Globus pallidus (tissue), 1 donor: ENCODE measurements at places on chromosomes 6 and 20.

DNA sequence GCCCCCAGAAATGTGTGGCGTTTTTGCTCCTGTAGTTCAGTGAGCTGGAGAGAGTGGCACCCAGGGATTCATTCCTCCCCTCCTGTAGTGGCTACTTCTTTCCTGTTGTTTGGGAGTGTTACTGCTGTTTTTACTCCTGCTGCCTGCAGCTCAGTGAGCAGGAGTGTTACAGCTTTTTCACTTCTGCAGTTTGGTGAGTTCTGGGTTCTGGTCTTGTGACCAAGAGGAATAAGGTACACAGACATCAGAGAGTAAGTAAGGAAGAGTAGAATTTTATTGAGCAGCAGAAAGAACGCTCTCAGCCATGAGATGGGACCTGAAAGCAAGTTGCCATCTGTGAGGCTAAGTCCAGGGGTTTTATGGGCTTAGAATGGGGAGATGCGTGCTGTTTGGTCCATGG is 966.3 kb upstream of the CITED2 start:
- DNase-seq, result no peak

- DNase-seq, result no peak
These were observed 13.0 kb downstream of the FOXQ1 start for GRCh38 chr6:1324936-1325335.

- DNase-seq, result no peak
These were observed 195.2 kb downstream of the LY86 start for GRCh38 chr6:6783721-6784120.

- DNase-seq, result no peak
These were observed 8.1 kb downstream of the BEND6 start for GRCh38 chr6:56963043-56963442.

- no peak for DNase-seq
These were observed 67.1 kb upstream of the DUSP22 start for GRCh38 chr6:225121-225721.

DNA sequence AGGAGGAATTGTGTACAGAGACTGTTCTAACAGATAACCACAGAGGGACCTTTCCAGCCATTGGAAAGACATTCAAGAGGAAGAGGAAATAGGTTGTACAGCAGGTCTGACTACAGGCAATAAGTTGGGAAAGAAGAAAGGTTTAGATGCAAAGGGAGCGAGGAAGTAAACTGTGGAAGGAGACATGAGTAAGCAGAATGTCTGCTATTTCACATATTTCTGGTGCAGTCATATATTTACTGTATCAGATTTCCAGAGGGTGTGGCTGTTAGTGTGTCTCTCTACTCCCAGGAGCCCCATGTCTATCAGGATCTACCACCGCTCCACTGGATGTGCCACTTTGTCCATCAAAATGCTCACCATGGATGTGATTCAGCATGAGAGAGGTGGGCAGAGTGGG is 25.9 kb downstream of the MRS2 start:
- DNase-seq, result no peak

GRCh38 chr20:62929051-62929538 is 2.8 kb upstream of the DIDO1 start:
- peak; percentile 25 for DNase-seq

DNA sequence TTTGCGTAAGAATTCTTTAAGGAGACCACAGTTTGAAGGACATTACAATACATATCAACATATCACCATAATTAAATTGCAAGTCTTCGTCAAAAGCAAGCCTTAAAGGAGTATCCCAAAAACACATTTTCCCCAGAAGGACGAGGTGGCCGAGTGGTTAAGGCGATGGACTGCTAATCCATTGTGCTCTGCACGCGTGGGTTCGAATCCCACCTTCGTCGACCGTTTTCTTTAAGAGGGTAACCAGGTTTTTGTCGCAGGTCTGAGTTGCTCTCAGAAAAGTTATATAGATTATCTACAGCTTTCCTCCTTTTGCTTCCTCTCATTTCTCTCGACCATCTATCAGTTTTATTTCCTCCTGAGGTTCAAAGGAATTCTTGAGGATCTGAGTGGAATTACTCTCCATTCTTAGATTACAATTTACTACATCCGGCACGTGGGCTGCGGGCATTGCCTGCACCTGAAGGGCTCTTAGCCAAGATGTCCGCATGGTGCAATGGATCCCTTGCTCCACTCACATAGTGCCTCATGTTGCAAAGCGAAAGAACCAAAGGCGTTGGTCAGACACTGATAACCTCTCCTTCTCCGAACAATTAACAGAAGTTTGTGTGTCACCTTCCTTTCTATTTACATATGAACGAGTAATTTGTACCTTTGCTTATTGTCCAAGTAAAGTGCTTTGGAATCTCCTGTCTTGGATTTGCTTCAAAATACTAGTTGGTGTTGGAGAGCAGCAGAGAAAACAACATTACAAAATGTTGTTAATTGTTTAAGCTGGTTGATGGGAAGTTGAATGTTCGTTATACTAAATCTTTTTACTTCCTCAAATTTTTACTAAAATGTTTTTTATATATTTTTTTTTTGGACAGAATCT is 14.0 kb downstream of the POM121L2 start:
- no peak for DNase-seq

DNA sequence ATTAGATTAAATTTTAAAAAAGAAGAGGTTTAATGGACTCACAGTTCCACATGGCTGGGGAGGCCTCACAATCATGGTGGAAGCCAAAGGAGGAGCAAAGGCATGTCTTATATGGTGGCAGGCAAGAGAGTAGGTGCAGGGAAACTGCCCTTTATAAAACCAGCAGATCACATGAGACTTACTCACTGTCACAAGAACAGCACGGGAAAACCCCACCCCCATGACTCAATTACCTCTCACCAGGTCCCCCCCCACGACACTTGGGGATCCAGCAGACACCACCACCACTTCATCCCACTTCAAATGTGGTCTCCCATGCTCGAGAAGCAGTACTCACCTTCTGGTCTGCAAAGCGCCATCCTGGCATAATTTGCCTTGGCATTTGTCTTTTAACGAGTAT is 24.6 kb downstream of the MTFR2 start:
- DNase-seq, result no peak

- DNase-seq, result no peak
These were observed 37.7 kb downstream of the TGM6 start for GRCh38 chr20:2418388-2418787.

DNA sequence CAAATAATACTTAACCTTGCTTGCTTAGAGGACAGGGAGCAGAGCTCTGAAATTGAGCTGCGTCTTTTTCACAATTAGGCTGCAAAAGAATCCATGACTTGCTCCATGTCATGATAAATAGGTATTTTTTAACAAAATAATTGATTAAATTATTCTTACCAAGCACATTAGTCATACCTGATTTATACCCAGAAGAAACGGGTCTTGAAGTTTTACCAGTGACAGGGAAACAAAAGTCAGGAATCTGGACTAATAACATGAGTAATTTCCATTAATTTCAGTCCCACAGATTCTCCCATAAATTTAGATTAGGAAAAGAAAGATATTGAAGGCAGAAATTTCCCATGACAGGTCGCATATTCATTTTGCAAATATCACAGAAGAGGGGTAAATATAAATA is 85.0 kb upstream of the BMP5 start:
- DNase-seq, result no peak

DNA sequence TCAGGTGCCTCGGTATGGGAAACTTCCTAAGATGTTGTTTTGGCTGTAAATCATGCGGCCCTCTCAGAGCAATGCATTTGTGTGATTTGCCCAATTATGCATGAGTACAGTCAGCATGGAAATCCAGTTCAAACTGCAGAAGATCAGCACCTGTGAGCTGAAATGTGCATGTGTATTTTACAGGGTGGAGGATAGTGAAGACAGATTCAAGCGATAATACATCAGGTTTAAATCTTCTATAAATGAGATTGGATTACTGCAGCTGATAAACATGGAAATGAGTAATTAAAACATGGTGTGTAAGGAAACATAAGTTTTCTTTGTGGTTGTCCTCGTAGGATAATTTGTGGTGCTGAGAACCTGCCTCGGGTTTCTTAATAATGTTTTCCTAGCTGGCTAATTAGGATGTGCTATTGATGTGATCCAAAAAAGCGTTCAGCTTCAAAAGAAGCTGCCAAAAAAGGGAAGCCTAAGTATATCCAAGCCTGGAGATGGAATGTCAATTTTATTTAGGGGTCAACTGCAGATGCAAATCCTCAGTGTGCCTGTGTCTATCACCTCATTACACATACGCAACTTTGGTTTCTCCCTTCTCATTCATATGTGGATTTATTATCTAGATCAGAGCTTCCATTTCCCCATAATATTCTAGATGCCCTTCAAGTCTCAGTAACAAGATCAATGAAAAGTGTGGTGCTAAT is 117.1 kb upstream of the CCDC28A start:
- DNase-seq, result no peak

DNA sequence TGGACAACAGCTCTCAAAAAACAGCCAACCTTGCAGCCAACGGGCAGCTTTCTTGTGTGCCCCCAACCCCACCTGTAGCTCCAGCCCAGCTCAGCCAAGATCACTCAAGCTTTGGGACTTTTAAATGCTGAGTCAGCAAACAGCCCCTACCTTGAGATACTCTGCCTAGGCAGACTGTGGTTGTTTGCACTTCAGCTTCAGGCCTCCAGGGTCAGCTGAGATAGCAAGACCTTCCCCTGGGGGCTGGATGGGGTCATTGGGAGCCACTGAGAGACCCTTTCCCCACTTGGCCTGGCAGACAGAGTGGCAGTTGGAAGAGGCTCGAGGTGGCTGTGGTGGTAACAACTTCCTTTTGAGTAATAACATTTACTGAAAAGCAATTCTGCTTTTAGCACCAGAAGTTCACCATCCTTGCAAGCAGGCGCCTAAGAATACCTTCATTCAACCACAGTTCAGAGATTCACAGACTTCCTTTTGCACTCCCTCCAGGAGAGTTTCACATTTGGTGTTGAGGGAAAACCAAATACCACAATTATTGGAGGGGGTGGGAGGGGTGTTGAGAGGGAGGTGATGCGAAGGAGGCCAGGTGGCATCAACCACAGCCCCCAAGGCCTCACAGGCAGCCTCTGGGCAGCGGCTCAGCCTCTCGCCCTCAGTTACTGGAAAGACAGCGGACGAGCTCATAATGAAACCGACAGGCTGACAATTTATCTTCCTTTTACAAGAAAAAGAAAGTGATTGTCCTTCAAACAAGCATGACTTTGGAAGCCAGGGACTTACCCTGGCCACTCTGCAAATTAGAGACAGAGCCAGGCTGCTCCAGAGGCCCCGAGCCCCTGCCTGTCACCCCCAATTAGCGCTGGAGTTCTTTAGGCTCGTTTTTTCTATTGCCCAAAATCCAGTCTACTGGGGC is 148.1 kb downstream of the CEBPB start:
- peak; percentile 39 for DNase-seq

DNA sequence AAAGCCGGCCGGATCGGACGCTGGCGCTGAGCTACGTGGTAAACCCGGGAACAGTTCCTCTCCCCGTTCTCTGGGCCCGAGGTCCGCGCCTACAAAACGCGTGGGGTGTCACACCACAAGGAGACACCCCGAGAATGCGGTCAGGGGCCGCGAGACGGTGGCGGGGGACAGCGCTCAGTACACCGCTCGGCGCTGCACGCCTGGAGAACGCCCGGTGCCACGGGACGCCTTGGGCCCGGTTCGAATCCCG is 670 bp downstream of the NCOA5 start:
- no peak for DNase-seq

DNA sequence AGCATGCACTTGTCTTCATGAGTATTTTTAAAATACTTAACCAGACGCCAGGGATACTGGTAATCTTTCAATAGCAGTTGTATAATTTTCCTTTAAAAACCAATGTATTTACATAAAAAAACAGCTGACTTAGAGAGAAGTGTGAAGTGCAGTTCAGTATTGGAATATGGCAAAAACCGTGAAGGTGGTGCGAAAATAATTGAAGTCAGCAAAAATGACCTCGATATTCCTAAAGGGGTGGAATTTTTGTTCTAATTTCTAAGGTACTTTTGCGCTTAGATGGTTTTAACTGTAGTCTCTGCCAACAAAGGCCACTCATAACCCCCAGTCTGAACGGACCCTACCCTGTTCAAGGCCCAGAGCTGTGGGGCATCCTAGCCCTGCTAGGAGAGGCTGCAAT is 25.3 kb downstream of the GNAS-AS1 start:
- no peak for DNase-seq

- DNase-seq, result no peak
These were observed 34.6 kb downstream of the PPP1R14C start for GRCh38 chr6:150177259-150177951.

- no peak for DNase-seq
These were observed 12.0 kb downstream of the PFDN4 start for GRCh38 chr20:54219751-54220426.

- DNase-seq, result no peak
These were observed 580.3 kb upstream of the GJE1 start for GRCh38 chr6:141552463-141552862.

DNA sequence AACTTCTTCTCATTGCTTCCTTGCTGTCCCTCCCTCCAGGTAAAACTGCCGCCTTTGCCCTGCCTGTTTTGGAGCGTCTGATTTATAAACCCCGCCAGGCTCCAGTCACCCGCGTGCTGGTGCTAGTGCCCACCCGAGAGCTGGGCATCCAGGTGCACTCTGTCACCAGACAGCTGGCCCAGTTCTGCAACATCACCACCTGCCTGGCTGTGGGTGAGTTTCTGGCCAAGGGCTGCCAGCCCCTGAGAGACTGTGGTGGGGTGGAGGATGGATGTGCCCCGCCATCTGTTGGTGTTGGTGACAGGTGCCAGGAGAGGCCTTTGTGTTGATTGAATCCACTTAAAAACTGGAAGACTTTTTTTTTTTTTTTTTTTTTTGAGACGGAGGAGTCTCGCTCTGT is 9.5 kb downstream of the DDX27 start:
- no peak for DNase-seq

- DNase-seq, result no peak
These were observed 105.5 kb downstream of the PDSS2 start for GRCh38 chr6:107353773-107354382.

GRCh38 chr20:18571578-18571977 is 4.3 kb downstream of the SMIM26 start:
- DNase-seq, result no peak

DNA sequence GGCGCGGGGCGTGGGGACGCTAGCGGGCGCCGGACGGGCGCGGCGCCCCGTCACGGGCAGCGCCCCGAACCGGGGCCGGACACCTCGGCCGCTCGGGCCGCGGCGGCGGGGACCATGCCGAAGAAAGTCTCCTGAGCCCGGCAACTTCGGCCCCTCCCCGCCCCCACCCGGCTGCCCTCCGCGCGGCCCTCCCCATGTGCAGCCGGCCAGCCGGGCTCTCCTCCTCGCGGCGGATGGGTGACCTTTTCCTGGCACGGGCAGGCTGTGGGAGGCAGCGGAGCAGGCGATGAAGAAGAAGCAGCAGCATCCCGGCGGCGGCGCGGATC is 278 bp downstream of the UST start:
- peak; percentile 32 for DNase-seq

DNA sequence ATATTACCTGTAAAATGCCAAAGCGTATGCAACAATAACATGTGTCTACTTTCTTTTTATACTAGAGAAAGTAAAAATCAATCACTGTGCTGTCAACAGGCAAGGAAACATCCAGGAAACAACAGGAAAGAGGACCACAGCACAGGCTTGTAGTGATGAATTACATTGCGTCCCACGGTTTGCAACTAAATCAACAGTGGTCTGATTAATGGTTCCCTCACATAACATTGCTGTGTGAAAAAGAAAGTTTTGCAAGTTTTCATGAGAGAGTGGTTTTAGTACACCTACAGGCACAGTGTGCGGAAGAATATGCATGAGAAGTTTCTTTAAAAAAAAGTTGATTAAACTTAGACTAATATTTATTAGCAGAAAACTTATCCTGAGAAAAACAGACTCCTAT is 329.5 kb upstream of the HSF2 start:
- DNase-seq, result no peak
